ENCODE measurements at places on chromosomes 6 and 20.

DNA sequence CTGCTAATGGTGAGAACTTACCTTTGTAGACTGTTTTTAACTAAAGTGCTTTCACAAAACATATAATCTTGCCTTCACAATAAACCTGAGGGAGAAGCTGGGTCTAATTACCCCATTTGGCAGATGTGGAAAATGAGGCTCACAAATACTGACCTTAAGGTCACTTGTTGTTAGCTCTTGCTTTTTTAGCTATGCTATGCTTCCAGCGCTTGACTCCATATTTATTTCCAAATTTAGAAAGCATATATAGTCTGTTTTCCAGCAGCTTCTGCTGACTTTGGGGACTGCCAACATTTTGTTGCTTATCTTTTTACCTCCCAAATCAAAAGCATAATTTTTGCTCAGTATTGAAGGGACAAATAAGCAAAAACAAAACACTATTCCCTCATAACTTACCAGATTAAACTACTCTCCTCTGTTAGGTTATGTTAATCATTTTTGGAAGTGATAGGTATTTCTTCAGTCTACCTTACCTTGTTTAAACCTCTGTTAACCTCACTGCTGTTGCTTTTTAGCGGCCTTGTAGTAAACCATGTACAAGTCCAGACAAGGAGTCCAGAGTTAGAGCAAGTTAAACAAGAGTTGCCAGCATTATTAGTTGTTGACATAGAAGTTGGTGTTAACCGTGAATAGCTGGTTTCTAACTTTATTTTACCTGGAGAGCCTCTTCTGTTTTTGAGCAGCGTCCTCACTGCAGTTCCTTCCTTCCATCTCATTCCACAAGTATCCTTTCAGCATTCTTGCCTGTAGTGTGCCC lies 4.9 kb upstream of the BTBD3 start:
- H3K27me3 ChIP-seq = no peaks in the 10 kb centered on the region
- H3K4me1 ChIP-seq = no peaks in the 10 kb centered on the region
- DNase-seq = no peak
- no peaks in the 10 kb centered on the region for H3K36me3 ChIP-seq
- no peak overlapping the region for H3K4me3 ChIP-seq

DNA sequence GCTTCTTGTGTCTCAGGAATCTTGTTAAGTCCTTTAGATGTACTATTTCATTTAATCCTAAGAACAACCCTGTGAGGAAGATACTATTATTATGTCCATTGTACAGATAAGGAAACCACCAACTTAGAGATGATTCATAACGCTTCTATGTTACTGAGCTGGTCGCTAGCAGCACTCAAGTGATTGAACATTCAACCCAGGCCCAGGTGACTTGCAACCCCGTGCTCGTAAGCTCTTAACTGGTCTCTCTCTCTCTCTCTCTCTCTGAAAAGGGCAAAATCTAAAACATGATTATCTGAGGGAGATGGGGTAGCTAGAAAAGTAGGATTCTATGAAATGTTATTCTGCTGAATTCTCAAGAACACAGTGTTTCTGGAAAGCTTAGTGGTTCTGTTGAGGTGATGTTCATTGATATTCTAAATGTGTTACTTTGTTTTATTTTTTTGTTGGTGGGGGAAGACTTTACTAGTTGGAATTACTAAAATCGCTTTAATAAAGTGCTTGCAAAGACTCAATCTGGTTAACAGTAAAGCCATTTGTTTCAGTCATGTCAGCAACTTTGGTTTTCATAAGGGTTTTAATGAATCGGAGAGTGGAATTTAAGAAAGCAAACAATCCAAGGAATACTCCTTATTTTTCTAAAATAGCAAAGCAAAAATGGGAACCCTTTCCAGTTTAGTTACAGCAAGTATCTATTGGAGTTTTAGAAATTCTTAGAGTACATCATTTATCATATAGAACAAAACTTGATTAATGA lies 265.0 kb upstream of the TAB2 start:
- no peak overlapping the region for H3K27ac ChIP-seq
- no peaks in the 10 kb centered on the region for H3K36me3 ChIP-seq
- no peaks in the 10 kb centered on the region for H3K27me3 ChIP-seq
- H3K4me1 ChIP-seq = peaks cover 42% of the 10 kb centered on the region

GRCh38 chr6:56026455-56027180 lies 151.2 kb upstream of the BMP5 start:
- H3K27me3 ChIP-seq = no peaks in the 10 kb centered on the region
- no peaks in the 10 kb centered on the region for H3K4me1 ChIP-seq
- H3K27ac ChIP-seq = no peak overlapping the region
- H3K36me3 ChIP-seq = no peaks in the 10 kb centered on the region
- H3K4me3 ChIP-seq = no peak overlapping the region
- DNase-seq = no peak

- H3K4me1 ChIP-seq = no peaks in the 10 kb centered on the region
- H3K4me3 ChIP-seq = no peak overlapping the region
- DNase-seq = no peak
- peaks cover 10% of the 10 kb centered on the region for H3K27me3 ChIP-seq
Measured at GRCh38 chr20:2038161-2038560, 44.3 kb upstream of the PDYN start.

- no peaks in the 10 kb centered on the region for H3K36me3 ChIP-seq
- no peak overlapping the region for H3K4me3 ChIP-seq
- H3K4me1 ChIP-seq = no peaks in the 10 kb centered on the region
- no peak overlapping the region for H3K27ac ChIP-seq
- no peaks in the 10 kb centered on the region for H3K27me3 ChIP-seq
Measured at GRCh38 chr6:72579865-72580264, 42.0 kb upstream of the KCNQ5 start.

- H3K4me3 ChIP-seq = no peak overlapping the region
- peaks cover 15% of the 10 kb centered on the region for H3K36me3 ChIP-seq
- no peak for DNase-seq
Measured at GRCh38 chr20:41089555-41089954, 47.8 kb upstream of the PLCG1 start.

DNA sequence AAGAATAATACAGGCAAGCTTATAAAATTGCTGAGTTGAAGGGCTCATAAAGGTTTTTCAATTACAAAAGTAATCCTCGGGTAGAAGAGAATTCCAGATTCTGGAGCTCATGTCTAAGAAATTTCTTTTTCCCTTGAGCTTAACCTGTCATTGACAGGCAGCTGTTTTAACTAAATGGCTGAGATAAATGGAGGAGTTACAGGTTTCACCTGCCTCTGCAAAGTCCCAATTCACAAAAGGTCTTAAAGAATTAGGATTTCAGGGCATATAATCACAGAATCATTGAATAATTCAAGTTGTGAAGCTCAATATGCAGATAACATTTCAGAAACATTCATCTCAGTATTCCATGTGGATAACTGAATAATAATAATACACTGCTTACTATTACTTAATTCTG lies 660.1 kb upstream of the NRSN1 start:
- H3K27me3 ChIP-seq = no peaks in the 10 kb centered on the region
- no peak overlapping the region for H3K4me3 ChIP-seq
- H3K27ac ChIP-seq = no peak overlapping the region
- no peaks in the 10 kb centered on the region for H3K36me3 ChIP-seq

DNA sequence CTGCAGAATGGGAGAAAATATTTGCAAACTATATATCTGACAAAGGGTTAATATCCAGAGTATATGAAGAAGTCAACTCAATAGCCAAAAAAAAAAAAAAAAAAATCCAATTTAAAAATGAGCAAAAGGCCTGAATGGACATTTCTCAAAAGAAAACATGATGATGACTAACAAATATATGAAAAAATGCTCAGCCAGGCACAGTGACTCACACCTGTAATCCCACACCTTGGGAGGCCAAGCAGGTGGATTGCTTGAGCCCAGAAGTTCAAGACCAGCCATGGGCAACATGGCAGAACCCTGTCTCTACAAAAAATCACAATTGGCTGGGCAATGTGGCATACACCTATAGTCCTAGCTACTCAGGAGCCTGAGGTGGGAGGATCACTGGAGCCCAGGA lies 2.1 kb upstream of the ECHDC1 start:
- no peak overlapping the region for H3K27ac ChIP-seq
- H3K36me3 ChIP-seq = no peaks in the 10 kb centered on the region
- no peaks in the 10 kb centered on the region for H3K27me3 ChIP-seq

DNA sequence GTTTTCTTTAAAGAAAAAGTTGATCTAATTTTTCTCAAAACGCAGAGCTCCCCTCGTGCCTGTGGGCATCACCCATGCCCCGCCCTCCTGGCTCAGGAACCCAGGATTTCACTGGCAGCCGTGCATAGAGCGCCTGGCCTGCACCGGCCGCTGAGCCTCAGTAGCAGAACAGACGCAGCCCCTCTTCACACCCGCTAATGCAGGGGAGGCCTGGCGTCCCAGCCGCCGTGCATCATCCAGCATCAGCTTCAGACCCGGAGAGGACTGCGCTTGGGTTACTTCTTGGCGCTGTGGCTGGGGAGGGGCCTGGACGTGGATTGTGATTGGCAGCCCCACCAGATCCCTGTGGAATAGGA lies 18.1 kb downstream of the RBM38 start:
- H3K27ac ChIP-seq = no peak overlapping the region
- no peaks in the 10 kb centered on the region for H3K27me3 ChIP-seq
